ENCODE measurements at places on chromosomes 4 and X.

DNA sequence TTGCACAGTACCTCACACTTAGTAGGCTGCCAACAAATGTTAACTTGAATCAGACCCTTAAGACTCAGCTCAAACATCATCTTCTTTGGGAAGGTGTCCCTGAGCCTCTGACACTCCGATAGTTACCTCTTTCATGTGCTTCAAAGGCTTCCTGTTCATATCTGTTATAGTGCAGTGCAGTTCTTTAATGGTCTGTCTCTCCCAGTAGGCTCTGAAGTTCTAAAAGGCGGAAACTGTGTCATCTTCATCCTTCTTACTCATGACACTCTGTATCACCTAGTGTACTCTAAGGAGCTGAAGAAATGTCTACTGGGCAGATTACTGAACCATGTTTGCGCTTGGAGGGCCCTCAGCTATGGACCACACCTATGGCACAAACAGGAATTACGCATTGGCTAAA, 2.1 kb upstream of the DIAPH2 start:
- no peak for DNase-seq

DNA sequence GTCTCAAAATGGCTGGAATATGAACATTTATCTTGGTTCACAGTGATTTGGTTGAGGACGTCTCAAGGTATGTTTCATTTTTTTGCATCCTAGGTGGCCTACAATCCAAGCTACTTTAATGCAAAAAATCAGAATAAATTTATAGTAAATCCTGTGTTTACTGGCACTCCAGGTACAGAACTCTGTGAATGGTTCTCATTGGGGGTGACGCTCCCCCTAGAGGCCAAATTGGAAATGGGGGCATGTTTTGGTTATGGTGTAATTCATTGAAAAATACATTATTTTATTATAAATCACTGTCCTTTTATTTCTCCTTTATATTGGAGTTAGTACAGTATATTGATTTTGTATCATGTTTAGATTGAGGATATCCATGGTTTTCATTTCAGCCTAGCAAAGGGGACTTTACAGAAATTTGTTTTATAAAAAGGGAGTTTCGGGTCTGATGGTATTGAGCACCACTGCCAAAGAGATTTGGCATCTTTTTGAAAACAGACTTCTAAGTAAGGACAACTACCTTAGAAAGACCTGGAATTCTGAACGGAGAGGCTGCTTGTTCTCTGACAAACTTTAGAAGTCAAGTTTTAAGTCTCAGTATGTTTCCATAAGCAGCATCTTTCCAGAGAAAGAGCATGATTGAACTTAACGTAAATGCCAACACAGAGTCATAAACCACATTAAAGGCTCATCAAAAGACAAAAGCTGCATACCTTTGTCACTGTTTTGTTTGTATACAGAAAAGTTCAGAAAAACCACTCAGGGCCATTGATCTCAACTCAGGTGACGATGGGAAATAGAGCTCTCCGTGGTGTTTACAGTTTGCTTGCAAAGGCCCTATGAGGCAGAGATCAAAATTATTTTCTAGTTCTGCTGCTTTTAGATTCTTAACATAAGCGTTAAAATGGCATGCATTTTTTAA, 19.4 kb downstream of the MTM1 start:
- DNase-seq = peak; percentile 46

- DNase-seq = no peak
These were observed 12.4 kb downstream of the EDNRA start for GRCh38 chr4:147493307-147493706.

DNA sequence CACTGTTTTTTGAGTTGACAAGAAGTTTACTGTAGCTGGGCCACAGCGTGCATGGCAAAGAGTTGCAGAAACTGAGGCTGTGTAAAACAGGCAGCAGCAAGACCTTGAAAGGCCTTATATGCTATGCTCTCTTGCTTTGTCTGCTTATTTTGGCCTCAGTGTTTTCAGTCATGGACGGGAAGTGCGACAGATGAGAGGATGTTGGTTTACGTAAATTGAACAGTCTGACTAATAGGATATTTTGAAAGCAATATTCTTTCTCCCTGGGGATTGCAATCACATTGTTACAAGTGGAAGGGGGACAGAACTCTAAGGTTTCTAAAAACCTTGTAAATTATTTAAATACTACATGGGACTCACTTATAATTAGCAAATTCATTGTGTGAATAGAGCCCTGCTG, 32.2 kb upstream of the MAGEA10 start:
- DNase-seq = no peak

DNA sequence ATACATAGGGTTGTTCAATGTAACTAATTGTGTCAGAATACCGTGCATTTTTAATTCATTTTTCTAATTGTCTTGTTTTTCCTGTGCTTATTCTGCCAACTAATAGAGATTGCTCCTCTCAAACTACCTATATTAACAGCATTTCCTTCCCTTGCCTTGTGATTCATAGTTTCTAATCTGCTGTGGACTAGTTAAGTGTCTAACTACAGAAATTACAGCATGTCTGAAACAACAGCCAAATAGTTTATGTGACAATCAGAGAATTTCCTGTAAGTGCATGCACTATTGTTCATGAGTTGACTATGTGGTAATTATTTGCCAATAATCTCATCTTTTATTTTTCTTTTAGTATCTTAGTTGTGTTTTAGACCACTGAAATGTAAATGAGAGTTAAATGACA, 4.1 kb upstream of the SEC24B start:
- DNase-seq = no peak

DNA sequence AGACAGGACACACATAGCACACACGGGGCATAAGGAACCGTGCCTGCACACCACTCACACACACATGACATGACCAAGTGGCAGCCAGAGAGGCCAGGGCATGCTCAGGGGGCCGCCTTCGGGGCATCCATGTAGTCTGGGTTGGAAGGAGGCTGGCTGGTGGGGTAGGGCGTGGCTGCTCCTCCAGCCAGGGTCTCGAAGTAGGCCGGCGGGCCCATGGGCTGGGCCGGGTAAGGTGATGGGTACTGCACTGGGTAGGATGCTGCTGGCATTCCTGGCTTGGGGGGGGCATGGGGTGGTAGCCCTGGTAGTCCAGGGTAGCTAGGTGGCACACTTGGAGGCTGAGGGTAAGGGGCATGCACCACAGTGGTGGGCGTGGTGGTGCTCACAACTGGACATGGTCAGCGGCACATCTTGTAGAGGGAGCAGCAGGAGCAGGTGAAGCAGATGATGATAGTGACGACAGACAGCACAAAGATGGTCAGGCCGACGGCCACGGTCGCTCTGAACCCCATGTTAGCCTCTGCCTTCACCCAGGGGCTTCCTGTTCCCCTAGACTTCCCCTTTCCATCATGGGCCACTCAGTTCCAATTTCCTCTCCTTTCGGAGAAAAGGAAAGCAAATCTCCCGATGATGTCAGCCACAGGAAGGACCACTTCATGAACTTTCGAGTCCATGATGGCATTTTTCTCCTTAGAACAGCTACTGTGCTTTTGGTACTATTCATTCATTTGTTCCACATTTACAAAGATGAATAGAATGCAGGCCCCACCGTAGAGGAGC, 10.9 kb upstream of the DDX3X start:
- no peak for DNase-seq

DNA sequence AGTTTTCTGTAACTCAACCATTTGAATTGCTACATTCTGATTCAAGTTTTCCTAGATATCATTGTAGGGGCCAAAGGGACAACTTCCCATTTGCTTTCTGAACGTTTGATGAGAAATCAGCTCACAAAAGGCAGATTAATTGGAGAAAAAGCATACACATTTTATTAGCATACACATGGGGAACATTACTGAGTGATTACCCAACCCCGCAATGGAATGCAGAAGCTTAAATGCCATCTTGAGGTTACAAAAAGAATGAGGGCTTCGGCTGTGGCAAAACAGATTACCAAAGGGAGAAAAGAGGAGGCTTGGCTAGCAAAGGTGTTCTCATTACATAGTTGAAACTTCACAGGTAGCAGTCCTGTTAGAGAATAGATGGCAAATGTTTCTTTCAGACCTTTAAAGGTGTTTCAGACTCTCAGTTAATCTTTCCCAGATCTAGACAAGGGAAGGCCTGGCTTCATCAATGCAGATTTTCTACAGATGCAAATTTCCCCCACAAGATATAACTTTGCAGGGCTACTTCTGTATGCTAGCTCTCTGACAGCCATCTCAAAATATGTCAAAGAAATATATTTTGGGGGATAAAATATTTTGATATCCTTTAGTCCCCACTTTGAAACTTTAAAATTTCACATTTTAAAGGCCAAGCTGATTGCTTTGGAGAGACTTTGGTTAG, 26.5 kb upstream of the HERC6 start:
- DNase-seq = no peak

DNA sequence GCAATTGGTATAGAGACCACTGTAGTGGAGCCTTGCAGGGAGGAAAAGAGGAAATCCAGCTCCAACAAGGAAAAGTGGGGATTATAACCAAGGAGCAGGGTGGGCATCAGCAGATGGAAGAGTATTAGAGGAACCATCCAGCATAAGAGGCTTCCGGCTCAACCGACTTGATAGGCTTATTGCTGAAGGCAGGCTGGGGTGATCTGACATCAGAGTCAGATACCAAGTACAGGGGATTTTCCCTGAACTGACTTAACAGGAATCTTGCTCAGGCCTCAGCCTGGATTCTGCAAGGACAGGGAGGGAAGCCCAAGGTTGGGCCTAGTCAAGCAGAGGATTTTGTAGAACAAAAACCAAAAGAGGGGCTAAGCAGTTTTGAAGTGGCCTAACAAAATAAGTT, 129.6 kb downstream of the DCLK2 start:
- no peak for DNase-seq

- DNase-seq = no peak
These were observed 191.4 kb downstream of the COL25A1 start for GRCh38 chr4:109111031-109111430.

DNA sequence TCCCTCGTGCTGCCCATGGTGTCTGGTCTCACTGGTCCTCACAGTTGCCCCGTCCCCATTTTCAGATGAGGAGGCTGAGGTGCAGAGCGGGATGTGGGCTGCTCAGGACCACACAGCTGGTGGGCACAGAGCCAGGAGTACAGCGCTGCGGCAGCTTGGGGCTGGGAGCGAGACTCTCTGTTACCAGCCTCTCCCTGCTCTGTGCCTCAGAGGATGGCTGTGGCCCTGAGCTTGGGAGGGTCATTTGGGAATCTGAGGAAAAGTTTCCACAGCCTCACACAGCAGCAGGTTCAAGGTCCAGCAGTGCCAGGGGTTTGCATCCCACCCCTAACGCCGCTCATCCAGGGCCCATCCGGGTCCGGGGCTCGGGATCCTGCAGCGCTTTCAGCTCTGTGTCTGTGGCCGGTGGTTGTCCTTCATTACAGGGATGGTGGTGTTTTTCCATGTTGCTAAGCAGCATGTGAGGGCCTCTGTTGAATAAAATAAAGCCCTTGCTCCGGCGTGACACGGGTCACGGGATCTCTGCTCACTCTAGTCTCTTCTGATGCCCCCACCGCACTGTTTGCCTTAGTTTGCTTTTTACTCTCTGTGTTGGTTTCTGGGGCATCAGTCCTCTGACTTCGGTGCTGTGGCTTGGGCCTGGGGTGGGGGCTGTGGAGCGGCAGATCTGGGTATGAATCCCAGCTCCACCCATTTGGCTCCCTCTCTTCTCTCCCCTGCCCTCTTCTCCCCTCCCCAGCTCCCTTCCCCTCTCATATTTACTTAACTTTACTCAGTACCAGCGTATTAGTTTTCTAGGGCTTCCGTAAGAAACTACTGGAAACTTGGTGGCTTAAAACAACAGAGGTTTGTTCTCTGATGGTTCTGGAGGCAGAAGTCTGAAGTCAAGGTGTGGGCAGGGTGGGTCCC, 6.5 kb downstream of the WFS1 start:
- DNase-seq = no peak

GRCh38 chrX:134416087-134416486, 43.9 kb upstream of the HPRT1 start:
- DNase-seq = no peak

- DNase-seq = no peak
These were observed 2.6 kb upstream of the VSIG4 start for GRCh38 chrX:66042307-66043077.

- no peak for DNase-seq
These were observed 281.6 kb downstream of the SLC7A11 start for GRCh38 chr4:137960371-137961050.

DNA sequence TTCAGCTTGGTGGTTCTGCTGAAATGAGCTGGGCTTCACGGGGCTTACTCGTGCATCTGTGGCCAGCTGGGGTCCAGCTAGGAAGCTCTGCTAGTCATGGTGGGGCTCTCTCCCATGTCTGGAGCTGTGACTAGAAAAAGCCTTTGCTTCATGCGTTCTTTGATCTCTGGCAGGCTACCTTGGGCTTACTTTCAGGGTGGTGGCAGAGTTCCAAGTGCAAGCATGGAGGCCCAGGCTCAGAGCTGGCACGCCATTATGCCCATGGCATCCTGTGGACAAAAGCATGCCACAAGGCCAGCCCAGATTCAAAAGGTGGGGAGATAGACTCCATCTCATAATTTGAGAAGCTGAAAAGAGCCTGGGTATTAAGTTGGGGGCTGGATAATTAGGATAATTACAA, 55.4 kb upstream of the GBA3 start:
- no peak for DNase-seq

DNA sequence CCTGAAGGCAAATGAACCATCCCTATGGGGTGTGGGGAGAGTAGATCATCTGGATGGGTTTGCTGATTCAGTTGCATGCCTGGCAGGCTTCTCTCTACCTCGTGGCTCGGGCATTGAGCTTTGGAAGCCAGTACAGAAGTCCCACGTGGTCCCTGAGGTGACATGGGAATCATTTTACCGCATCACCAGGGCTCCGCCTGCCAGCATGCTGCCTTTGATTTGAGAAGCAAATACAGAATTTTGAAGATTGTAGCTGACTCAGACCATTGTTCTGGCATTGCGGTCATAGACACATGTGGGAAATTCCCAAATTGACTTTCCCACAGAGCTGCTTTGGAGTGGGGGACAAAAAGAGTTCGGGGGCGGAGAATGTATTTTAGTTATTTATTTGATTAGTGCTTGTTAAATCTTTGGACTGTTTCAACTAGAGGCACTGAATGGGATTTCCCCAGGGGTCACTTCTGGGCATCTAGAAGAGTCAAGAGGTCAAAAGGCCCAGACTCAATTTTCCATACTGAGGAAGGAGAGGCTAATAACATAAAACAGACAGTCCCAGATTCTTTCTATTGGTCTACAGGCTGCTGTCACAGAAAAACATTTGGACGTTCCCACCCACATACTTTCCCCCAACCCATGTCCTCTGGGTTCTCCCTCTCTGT, 79.3 kb downstream of the NHSL2 start:
- no peak for DNase-seq

DNA sequence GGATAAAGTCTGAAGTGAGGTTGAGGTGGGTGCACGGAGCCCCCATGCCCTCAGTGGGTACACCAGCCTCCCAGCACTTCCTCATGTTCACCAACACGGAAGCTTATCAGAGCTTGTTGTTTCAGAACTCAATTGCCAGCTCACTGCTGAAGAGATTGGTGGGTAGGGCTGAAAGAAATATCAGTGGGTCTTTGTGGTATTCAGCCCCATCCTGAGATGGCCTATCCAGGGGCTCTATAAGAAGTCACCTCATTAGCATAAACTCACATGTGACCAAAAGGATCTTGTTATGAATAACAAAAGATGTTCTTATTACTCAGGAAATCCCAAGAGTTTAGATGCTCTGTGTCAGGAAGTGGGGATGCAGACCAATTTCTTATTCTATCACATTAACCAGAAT, 177.3 kb downstream of the ARHGAP10 start:
- DNase-seq = no peak

DNA sequence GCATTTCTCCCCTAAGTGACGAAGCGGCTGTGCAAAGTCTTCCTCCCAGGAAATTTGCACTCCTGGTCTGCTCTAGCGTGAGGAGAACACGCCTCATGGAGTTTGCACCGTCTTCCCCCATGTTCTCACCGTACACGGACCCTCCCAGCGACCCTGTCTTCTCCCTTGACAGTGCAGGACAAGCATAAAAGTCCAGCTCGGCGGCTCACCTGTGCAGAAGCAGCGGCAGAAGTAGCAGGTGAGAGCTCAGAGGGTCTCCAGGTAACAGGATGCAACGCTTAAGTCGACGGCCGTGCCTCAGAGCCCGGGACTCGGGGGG, 314 bp downstream of the P2RY8 start:
- no peak for DNase-seq

Measured in activated CD4-positive, alpha-beta T cell treated with anti-CD3 and anti-CD28 coated beads, Interleukin-2, amount 50 U/mL, for 1 hour (primary cell).